A172 (cell line): ENCODE measurements at places on chromosomes 6 and 20. TPM values are rescaled to one million over a fixed set of nuclear protein-coding genes. Genes with fewer than 3 reads are reported as not detected.

Gene KIAA0408
- total RNA-seq, result 0.09 and 0.60 TPM in 2 replicates

Gene TBXT
- not detected in 2 replicates for total RNA-seq

DNA sequence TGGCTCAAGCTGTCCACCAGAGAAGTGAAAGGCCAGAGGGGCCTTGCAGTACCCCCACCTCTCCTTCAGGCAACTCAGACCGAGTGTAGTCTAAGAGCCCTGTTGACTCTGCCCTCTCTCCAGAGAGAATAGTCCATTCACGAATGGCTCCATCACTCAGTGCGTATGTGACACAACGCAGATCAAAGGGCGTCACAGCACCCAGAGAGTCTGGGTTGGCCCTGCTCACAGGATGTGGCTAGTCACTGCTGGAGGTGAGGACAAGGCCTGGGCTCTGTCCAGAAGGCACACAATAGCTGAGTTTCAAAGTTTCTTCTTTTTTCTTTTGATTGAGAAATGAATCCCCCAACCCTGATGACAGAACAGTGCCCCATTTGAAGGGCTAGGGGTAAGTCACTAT, 74.1 kb downstream of the TRMT11 start:
- DNase-seq, result no peak

- no peak for DNase-seq
Observed at GRCh38 chr6:17803409-17803808, 96.7 kb upstream of the NUP153 start.

Gene SIRPB2
- not detected in 2 replicates for total RNA-seq

GRCh38 chr6:26441977-26442376, 1.7 kb downstream of the BTN3A3 start:
- no peak for DNase-seq

- DNase-seq, result no peak
Observed at GRCh38 chr20:29740951-29741593, 1516.4 kb upstream of the DEFB115 start.

Gene LRRC73
- total RNA-seq, result 1.2 and 2.3 TPM in 2 replicates

DNA sequence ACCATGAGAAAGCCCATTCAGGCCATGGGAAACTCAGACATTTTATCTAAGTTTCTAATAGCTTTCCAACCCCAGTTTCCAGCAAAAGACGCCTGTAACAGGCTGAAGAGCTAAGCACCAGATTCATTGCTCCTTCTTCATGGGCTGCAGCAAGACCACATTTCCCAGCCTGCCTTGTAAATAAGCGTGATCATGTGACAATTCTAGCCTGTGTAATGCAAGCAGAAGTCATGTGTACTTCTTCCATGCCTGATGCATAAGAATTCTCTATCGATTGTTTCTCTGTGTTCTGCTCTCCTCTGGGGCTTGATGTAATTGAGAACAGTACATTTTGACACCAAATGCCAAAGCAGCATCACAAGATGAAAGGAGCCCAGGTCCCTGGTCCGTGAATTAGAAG, 6.8 kb downstream of the PCSK2 start:
- DNase-seq, result no peak

GRCh38 chr6:2963756-2964155, 7.6 kb downstream of the SERPINB6 start:
- DNase-seq, result no peak

Gene NMBR
- not detected in 2 replicates for total RNA-seq

DNA sequence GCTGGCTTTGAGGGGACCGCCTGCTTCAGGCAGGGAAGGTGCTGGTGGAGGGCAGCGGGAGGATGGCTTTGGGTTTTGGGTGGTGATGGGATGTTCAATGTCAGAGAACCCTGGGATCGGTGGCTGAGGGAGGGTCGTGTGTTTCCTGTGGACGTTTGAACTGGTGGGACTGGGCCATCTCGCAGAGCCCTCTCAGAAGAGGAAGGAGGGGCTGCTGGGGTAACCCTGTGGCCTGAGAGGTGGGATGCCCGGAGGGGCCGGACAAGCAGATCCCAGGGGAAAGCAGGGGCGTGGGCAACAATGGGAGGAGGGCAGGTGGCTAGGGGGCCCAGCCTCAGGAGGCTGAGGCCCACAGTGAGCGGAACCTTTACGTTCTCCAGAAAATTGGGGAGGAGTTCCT, 34.9 kb downstream of the PYGB start:
- DNase-seq, result no peak
